Activated CD4-positive, alpha-beta T cell treated with anti-CD3 and anti-CD28 coated beads, Interleukin-2, amount 50 U/mL, for 16 hours (primary cell): ENCODE measurements at places on chromosomes 3 and 15.

DNA sequence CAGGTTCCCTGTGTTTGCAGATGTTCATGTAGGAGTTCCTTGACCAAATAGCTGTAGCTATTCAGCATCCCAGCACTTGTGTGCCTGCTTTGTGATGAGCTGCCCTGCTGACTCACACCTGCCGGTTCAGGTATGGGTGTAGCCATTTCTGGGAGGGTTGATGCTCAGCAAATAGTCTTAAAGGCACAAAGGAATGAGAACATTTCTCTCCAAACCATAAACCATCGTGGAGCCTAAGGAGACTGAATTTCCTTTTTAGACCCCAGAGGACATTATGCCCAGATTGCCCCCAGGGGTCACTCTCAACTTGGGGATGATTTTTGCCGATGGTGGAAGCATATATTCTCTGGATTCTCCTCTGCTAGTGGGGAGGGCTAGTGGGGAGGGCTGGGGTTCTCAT is 80.6 kb downstream of the ADAMTSL3 start:
- DNase-seq = no peak

DNA sequence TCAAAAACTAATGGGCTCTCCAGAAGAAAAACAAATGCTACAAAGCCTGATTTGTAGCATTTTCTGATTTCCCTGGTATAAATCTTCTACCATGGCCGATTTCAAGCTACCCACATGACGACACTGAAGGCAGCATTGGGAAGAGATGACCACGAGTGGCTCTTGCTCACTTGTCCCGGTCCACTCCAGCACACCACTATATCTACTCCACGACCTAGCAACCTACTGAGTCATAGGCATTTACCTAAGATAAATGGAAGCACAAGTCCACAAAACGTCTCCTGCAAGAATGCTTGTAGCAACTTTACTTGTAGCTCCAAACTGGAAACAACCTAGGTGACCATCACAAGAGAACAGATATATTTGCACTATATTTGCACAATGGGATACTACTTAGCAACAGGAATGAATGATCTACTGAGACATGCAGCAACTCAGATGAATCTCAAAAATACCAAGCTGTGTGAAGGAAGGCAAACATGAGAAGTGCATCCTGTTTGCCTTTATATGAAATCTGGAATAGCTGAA is 60.8 kb upstream of the HES1 start:
- DNase-seq = no peak

DNA sequence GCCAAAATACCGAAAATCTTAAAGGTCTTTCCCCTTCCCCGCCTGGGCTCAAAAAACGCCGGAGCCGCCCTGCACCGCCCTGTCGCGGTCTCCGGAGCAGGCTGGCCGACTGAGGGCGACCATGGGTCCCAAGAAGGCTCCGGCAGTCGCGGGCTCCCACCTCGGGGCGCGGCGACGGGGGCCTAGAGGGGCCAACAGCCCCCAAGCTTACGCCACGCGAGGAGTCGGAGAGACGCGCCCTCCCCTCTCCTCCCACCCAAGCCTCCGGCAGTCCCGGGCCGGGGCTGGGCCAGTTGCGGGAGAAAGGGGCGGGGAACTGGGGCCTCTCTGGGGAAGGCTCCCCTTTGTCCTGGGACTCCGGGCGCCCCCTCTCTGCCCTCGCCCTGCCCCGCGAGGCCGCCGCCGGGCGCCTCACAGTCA is 69.2 kb downstream of the GOLGA8B start:
- DNase-seq = peak; percentile 15

- peak; percentile 63 for DNase-seq
These were observed at the start of gene SHISA5 for GRCh38 chr3:48504051-48504946. TSS of gene SHISA5 (minus strand) at chr3:48504174. CDS start at chr3:48504094, 80 bp downstream.

GRCh38 chr3:69212411-69213160 is 90.2 kb upstream of the LMOD3 start:
- DNase-seq = peak; percentile 93

- no peak for DNase-seq
These were observed 5.7 kb upstream of the BLM start for GRCh38 chr15:90711418-90711824.

GRCh38 chr3:52099001-52099401 is 42.6 kb upstream of the DUSP7 start:
- no peak for DNase-seq

DNA sequence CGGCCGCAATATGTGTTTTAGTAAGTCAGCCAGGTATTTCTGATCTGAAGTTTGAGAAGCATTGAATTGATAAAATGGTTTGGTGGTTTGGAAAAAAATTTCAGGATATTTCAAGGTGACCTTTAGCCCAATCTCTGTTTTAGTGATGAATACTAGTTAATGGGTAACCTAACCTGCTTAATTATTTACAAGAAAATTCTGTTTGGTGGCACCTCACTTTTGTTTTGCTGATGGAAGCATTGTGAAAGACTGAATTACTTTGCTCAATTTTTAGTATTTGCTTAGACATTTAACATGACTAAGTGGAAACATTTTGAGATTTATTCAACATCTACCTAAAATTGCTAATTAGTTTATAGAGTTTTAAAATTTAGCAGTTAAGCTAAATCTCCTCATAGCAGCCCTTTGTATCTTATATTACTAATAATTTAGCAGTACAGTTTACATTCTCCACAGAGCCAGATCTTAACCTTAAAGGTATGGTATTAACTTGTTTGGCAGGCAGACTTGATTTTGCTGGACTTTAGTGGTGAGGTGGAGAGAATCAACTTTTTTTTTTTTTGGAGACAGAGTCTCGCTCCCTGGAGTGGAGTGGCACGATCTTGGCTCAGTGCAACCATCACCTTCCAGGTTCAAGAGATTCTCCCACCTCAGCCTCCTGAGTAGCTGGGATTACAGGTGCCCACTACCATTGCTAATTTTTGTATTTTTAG is 35.4 kb downstream of the GRAMD1C start:
- DNase-seq = no peak

GRCh38 chr3:14689247-14689980 is 14.5 kb downstream of the C3orf20 start:
- DNase-seq = peak; percentile 28
